Amygdala (tissue), 56 donors: ENCODE measurements at places on chromosomes 2 and 18.

GRCh38 chr2:208006337-208006736 is 19.0 kb downstream of the PLEKHM3 start:
- DNase-seq, result no peak

DNA sequence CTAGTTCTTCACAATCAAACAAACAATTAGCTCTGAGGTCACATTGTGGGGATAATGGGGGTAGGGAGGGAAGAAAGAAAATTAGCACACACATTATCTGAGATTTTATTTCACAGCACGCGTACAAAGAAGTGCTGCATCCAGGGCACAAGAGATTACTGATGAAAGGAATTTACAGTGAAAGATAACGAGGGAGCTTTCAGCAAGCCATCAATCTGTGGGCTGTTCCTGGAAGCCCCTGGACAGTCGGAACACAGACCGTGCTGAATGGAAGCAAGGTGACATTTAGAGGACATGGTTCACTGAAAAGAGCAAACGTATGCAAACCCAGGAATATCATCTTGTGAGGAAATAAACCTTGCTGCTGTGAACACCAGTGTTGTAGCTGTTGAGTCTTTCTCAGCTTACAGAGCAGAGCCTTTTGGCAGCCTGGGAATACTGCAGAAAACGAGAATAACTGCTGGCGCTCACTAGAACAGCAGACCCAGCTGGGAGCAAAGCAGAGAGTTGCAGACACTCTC is 63.2 kb downstream of the SCG2 start:
- DNase-seq, result no peak

DNA sequence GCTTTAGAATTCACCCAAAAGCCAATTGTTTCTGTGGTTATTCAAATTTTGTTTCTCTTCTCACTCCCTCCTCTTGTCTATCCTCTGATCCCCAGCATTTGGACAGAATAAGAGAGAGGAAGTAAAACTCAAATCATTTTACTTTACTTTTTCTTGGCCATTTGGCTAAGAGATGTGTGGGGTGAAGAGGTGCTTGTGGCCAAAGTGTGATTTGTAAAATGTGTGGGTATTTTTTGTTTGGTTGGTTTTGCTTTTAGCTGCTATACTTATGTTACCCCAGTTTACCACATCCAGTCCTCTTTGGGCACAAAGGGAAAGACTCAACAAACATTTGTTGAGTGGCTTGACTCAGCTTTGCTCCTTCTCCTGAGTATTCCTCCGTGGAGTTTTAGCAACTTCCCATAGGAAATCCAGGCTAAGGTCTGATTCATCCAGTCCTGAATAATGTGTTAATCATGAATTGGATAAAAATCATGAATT is 109.1 kb upstream of the CYP1B1 start:
- DNase-seq, result no peak

DNA sequence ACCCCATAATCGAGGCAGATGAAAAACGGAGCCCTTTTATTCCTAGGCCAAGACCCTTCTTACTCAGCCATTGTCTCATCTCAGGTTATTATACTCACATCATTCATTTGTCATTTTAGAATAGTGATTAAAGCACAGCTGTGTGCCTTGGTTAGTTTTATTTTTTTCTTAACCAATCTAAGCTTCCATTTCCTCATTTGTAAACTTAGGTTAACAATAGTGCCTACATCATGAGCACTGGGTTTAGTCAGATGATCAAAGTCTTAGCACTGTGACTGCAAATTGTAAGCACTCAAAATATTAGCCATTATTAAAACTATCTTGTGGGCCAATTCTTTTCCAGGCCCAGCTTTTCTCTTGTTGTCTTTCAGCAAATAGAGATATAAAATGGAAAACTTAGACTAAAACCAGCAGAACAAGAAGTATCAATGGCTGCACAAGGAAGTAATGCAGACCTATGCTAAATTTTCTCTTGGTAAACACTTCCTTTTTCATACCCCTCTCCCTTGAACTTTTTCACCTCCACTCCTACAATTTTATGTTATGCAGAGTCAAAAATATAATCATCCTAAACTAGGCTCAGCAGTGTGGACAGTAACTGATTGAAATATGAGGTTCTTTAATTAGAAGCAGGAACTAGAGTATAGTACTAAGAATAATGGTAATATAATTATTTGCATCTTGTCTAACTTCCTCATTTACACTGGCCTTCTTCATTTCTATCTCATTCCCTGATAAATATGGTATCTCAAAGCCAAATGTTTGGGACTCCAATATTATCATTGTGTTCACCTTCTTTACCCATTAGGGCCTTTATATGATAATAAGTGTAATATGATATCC is 21.5 kb upstream of the GALNT3 start:
- no peak for DNase-seq

DNA sequence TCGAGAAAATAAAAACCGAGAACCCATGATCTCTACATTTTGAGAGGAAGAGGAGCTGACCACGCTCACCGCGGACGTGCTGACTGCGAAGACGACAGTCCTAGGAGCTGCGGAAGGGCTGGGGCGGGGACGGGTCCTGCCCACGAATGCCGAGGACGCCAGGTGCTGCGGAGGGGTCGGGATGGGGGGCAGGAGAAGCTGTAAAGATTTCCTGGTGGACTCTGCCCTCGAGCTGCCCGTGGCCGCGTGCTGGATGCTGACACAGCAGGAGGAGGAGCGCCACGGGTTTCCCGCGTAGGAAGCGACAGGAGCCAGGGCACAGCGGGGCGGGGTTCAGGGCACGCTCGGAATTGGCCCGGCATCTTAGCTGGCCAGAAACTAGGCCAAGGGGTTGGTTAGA is 22.2 kb downstream of the ZSCAN30 start:
- DNase-seq, result no peak

DNA sequence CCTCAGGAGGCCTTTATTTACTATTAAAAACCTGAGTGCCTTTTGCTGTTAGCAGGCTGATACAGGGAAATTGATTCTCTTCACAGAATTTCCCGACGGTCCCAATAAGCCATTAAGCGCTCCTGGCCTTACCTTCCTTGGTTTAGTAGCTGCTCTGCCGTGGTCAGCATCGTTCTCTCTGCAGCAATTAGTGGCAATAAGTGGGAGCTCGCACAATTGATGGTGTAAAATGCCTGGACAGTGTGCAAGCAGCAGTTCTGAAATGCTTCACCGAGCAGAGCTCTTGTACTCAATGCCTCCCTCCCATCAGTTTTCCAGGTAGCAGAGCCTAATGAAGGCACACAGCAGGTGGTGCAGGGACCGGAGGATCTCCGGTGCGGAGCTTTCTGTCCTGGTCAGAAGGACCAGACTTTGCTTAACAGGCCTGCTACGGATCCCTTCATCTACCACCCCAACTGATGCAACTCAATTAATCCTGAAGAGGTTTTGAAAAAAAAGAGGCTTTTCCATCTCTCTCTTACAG is 1.1 kb upstream of the LINC00305 start:
- no peak for DNase-seq
